ENCODE measurements at places on chromosomes 11 and 22.
A peak's percentile ranks its signal among the peaks of the same experiment; 100 is the strongest.

GRCh38 chr22:37912171-37912570 is 6.1 kb downstream of the MICALL1 start:
- peak; percentile 51 for DNase-seq

- DNase-seq: no peak
Observed at GRCh38 chr11:73833067-73833466, 43.6 kb downstream of the COA4 start.

DNA sequence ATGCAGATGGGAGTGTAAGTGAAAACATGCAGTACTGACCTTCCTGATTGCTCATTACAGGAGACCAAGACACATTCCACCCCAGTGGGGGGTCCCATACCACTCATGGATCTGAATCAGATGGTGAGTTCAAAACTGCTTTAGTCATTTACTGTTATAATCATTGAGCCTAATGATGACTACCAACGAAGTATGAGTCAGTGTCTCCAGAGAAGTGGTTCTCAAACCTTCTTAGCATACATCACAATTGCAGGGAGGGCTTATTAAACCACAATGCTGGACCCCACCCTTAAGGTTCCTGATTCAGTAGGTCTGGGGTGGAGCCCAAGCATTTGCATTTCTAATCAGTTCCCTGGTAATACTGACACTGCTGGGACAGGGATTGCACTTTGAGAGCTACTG is 75.8 kb downstream of the CD44 start:
- DNase-seq: no peak

- peak; percentile 70 for DNase-seq
Observed at GRCh38 chr22:38657045-38657909, 839 bp downstream of the CBY1 start.

DNA sequence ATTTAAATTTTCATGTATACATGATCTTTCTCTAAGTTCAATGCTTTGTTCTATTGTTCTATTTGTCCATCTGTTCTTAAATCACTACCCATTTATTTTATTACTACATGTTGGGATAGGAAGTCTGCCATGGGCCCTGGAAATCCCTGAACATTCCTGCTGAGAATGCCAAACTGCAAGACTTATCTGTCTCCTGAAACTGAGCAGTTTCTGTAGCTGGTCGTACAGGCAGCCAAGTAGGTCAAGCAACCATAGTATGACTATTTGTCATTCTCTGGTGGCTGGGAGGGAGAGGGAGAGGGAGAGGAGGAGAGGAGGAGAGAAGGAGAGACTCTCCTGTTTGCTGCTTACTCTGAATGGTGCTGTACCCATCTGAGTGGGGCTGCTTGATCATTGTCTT is 82.8 kb upstream of the SNX19 start:
- DNase-seq: no peak

- DNase-seq: no peak
Observed at GRCh38 chr11:111528557-111528956, 12.0 kb upstream of the LAYN start.

GRCh38 chr11:70454197-70454767 is 56.0 kb downstream of the CTTN start:
- no peak for DNase-seq

DNA sequence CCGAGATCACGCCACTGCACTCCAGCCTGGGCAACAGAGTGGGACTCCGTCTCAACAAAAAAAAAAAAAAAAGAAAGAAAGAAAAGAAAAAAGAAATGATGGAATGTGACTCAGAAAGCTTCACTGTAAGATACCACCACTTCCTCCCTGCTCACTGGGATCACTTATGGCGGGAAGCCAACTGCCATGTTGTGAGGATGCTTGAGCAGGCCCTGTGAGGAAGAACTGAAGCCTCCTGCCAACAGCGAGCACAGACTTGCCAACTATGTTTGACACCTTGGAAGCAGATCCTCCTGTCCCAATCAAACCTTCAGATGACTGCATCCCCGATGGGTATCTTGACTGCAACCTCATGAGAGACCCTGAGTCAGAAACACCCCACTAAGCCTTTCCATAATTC is 8.3 kb downstream of the SEC14L6 start:
- DNase-seq: no peak

GRCh38 chr22:21837248-21837979 is 30.0 kb downstream of the MAPK1 start:
- no peak for DNase-seq

DNA sequence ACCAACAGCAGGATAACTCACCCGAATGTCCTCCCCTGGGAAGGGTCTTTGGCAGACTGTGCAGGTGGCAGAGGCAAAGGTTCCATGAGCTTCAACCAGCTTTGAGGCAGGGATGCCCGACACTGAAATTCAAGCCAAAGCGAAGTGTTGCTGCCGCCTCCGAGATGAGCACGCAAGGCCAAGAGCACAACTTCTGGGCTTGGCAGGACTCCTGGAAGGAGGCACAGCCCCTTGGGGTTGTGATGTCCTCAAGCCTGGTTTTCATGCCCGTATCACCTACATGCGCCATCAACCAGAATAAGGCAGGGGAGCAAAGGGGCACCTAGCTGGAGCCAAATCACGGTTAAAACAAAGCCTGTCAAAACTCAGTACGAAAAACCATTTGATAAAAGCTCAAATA is 5.7 kb downstream of the SIRT3 start:
- peak; percentile 36 for DNase-seq

GRCh38 chr11:19576903-19577302 is 135.7 kb upstream of the NAV2 start:
- DNase-seq: no peak

DNA sequence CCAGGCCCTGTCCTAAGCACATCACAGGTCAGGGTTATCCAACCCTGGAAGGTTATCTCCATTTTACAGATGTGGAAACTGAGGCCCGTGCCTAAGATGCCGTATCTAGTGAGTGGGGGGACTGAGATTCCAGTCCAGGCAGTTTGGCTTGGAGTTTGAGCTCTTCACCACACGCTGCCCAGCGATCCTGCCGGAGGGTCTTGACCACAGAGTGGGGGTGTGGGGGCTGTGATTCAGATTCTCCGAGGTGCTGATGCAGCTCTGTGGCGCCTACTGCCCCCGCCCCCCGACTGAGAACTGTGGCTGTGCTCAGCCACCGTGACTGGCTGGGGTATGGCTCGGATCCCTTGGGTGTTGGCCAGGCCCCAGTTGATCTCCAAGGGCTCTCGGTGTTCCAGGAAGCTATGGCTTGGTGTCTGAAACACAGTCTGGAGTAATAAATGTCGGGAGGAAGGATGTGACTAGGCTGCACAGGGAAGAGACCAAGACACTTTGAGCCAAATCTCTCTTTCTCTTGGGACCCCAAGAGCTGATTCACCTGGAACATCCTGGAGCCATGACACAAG is 60.6 kb upstream of the RASD2 start:
- DNase-seq: no peak

GRCh38 chr11:57432714-57433163 is 5.8 kb upstream of the SLC43A3 start:
- peak; percentile 63 for DNase-seq

DNA sequence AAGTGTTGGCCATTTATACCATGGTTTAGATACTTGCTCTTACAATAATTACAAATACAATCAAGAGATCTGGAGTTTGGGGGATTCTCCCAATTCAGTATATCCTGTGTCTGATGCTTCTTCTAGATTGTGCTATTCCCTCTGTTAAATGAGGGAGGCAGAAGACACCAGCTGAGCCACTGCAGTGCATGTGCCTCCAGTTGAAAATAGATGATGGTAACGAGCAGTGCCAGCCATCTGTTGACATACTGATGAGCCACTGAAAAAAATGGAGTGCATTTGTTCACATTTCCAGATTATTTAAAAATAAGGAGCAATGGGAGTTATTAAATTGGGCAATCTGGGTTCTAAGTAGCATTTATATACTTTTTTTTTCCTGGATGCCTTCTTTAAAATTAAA is 1428.0 kb upstream of the TENM4 start:
- no peak for DNase-seq

All from activated CD8-positive, alpha-beta memory T cell treated with anti-CD3 and anti-CD28 coated beads, Interleukin-2, amount 50 U/mL, for 48 hours (primary cell).